ENCODE measurements at places on chromosomes 6 and 20.

- no peak for DNase-seq
These were observed 780 bp upstream of the TAF4 start for GRCh38 chr20:62066339-62066982.

GRCh38 chr20:2210646-2211552 is 84.9 kb upstream of the TGM3 start:
- DNase-seq = no peak

DNA sequence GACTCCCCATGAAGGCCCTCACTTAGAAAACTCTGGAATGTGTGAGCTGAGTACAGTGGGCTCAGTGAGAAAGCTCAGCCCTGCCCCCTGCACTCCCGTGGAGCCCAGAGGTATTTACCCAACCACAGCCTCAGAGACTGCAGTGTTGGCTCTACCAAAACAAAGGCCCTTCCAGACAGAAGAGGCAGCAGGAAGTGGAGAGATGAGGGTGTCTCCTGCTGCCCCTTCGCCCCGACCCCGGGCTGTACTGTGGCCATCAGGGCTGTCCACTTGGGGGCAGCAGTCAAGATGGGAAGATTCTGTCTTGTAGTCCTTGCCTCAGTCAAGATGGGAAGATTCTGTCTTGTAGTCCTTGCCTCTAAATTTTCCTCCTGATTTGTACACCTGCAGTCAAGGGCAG is 341.3 kb downstream of the TAF4 start:
- DNase-seq = no peak

- DNase-seq = no peak
These were observed 7.6 kb downstream of the GLP1R start for GRCh38 chr6:39056191-39056590.

GRCh38 chr6:42710316-42710715 is 12.1 kb downstream of the PRPH2 start:
- DNase-seq = no peak

GRCh38 chr6:38264605-38265004 is 375.1 kb downstream of the BTBD9 start:
- DNase-seq = no peak

- no peak for DNase-seq
These were observed 38.0 kb upstream of the NR2E1 start for GRCh38 chr6:108127826-108128225.

GRCh38 chr6:46832816-46833215 is 39.6 kb downstream of the MEP1A start:
- no peak for DNase-seq

DNA sequence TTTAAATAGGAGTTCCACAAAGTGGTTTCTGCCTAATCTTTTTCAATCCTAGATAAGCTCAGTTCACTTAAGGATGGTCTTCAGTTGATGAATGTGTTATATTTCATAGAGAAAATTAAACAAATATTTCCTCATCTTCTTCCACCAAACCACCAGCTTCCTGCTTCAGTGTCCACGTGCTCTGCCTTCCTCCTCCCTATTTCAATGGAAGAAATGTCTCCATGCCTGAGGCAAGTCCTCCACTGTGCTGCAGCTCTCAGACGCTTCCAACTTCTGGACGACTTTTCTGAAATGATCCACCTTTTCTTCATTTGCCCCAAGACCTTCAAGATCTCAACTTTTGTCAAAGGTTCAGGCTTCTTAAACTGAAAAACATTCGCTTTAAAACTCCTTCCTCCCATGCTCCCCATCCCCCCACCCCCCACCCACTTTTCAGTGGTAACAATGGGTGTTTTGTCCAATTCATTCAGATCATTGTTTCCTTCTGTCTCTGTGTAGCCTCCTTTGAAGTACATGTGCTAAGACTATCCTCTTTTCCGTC is 25.3 kb upstream of the FABP7 start:
- no peak for DNase-seq

DNA sequence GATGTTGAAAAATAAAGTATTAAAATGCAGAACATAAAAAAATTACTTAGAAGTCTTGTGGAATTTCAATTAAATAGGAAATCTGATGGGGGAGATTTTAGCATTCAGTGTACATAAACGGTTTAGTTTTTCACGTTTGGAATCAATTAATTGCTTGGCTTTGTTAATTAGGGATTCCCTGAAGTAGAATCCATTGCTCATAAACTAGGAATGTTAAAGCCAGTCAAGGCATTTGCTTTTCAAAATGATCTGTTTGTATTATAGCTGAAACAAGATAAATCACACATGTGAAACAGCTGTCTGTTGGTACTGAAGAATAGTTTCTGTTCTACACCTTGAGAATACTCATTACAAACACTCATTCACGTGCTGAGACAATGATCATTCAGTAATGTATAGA is 297.9 kb downstream of the TBC1D7 start:
- DNase-seq = no peak

- DNase-seq = no peak
These were observed 20.4 kb downstream of the DSTN start for GRCh38 chr20:17590245-17590644.

GRCh38 chr6:161256407-161256806 is 17.5 kb downstream of the AGPAT4 start:
- no peak for DNase-seq

GRCh38 chr6:56232436-56232835 is 14.9 kb downstream of the COL21A1 start:
- no peak for DNase-seq

GRCh38 chr6:134819236-134819635 is 130.7 kb downstream of the ALDH8A1 start:
- DNase-seq = no peak

- DNase-seq = no peak
These were observed 48.4 kb downstream of the ARHGAP40 start for GRCh38 chr20:38650010-38650409.

- no peak for DNase-seq
These were observed 186.2 kb upstream of the SYNDIG1 start for GRCh38 chr20:24283186-24283585.

- no peak for DNase-seq
These were observed 181.9 kb upstream of the CCN2 start for GRCh38 chr6:132132924-132133639.

- DNase-seq = no peak
These were observed 254.0 kb upstream of the GJE1 start for GRCh38 chr6:141878686-141879085.

- DNase-seq = no peak
These were observed 106.0 kb upstream of the AFDN start for GRCh38 chr6:167720456-167721285.

DNA sequence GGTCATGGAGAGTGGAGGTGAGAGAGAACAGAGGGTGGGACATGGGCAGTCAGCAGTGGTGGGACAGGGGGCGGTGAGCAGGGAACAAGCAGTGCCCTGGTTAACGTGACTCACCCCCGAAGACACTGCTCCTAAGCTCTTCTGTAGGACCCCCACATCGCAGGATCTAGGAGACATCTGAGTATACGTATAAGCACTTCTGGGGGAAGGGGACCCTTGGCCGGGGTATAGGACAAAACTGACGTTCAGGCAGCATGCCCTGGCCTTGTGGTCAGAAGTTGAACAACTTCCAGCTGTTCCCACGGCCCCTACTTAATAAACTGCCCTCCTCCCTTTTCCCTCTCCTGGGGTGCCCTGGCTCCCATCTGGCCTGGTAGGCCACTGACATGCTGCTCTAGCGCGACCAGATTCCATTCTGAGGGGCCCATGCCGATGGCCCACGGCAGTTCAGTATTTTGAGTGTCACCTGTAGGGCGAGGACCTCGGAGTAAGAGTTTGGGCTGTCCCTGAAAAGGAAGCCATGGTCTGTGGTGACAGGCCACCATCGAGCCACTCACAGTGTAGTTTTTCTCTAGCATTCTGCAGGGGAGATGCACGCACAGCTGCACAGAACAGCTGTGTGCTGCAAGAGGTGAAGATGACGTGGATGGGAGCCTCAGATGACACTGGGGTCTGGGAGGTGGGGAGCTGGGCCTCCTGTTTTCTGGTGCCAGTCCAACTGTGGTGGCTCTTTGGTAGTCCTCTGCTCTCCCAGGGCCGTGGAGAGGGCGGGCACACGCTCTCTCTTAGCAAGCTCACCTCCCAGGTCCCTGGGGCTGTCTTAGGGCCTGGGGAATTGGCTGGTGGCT is 38.4 kb downstream of the PPP1R3G start:
- no peak for DNase-seq

GRCh38 chr20:43220612-43221011 is 30.9 kb upstream of the PTPRT start:
- no peak for DNase-seq

DNA sequence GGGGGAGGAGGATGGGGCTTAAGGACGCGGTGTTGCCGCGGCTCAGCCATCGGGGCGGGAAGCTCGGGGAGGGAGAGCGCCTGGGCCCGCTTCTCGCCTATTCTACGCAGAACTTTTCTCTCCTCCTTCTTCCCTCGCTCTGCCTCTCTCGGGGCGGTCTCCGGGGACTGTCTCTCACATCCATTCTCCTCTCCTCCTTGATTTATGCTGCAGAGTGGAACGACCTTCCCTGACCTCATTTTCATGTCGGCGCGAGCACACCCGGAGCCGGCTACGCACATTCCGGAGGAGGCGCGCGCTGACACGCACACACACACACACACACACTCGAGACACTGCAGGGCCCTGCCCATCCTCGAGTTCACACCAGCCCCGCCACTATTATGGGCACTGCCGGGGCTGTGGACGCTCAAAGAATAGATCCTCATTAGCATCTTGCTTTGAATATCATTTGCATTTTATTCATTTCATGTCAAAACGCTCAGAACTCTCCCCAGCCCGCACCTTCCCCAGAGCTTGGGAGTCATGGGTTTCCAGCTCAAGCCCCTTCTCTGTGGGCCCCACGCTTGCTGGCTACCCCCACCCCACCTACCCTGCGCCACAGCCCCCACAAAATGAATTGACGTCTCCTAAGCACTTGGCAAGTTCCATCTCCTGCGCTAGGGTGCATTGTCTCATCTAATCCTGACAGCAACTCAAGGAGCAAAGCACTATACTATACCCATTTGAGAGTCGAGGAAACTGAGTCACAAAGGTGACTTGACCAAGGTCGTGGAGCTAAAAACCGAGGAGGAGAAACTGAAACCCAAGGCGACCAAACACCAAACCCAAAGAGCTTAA is 36.8 kb downstream of the NCR2 start:
- no peak for DNase-seq

- DNase-seq = no peak
These were observed 65.2 kb downstream of the CDC5L start for GRCh38 chr6:44452725-44453124.

DNA sequence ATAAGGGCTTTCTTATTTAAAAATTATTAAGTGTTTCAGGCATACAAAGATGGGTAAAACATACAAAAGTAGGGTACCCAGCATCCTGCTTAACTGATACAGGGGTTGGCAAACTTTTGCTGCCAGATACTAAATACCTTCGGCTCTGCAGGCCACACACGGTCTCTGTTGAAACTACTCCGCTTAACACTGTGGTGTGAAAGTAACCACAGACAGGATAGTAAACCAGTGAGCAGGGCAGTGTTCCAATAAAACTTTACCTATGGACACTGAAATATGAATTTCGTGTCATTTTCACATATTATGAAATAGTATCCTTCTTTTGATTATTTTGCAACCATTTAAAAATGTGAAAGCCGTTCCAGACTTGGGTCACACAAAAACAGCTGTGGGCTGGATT is 92.4 kb downstream of the EYA2 start:
- no peak for DNase-seq

Measured in T-helper 1 cell (primary cell).